T1000 (cell line): ENCODE measurements at places on chromosomes 2 and 18.

- no peak for DNase-seq
These were observed 26.1 kb downstream of the IGFBP2 start for GRCh38 chr2:216659276-216659675.

DNA sequence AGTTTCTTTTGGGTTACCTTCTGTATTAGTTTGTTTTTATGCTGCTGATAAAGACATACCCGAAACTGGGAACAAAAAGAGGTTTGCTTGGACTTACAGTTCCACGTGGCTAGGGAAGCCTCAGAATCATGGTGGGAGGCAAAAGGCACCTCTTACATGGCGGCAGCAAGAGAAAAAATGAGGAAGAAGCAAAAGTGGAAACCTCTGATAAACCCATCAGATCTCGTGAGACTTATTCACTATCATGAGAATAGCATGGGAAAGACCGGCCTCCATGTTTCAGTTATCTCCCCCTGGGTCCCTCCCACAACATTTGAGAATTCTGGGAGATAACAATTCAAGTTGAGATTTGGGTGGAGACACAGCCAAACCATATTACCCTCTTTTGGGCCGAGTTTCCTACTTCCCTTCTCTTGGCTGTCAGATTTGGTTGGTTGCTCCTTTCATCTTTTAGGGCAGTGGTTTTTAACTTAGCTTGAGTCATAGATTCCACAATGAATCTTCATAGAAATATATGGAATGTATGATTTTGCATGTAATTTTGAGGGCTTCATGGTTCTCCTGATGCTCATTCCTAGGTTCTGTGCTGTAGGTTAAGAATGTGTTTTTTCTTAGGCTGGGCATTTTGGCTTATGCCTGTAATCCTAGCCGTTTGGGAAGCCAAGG, 44.2 kb downstream of the CEP192 start:
- no peak for DNase-seq

GRCh38 chr2:217269701-217270484, 410.0 kb upstream of the TNP1 start:
- no peak for DNase-seq

DNA sequence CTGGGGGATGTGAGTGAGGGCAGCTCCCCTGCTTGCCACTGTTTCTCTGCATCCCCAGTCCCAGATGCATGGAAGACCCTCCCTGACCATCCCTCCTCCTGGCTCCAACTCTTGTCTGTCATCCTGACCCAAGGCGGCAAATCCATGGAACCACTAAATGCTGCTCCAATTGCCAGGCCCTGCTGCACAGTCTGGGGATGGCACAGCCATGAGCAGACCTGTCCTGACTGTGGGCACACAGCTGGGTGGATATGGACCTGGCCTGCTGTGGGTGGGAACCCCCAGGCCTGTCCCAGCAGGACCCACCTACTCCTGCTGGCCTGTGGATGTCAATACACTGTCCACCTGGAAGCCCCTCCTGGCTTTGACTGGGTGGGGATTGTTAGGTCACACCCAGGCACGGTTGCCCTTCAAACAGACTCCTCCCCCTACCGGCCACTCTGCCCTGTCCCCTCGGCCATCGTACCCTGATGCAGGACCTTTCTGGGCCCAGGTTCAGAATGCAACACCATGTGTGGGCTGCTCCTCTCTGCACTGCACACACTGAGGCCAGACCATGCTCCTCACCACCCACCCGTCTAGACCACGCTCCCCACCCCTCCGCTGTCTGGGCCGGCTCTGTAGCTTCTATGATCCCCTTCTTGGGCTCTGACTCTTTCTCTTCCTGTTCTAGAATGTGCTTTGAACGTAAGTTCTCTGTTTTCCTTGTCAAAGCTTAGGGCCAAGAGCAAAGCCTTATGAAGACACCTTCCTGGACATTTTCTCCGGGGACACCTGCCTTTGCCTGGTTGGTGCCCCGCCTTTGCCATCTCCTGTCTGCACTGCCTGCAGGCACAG, 57.9 kb downstream of the INPP5D start:
- no peak for DNase-seq

GRCh38 chr2:212223696-212224095, 314.9 kb downstream of the ERBB4 start:
- DNase-seq, result no peak

DNA sequence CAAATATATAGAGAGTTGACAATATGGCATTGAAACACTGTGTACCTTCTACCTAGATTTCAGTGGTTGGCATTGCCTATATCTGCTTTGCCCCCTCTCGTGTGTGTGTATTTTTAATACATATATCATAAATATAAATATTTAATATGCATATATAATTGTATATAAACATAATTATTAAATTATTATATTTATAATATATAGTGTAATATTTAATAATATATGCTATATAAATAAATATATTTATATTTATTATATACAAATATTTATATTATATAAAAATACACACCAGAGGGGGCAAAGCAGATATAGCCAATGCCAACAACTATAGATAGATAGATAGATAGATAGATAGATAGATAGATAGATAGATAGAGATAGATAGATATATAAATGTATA, 124.1 kb downstream of the KIAA1328 start:
- DNase-seq, result no peak

DNA sequence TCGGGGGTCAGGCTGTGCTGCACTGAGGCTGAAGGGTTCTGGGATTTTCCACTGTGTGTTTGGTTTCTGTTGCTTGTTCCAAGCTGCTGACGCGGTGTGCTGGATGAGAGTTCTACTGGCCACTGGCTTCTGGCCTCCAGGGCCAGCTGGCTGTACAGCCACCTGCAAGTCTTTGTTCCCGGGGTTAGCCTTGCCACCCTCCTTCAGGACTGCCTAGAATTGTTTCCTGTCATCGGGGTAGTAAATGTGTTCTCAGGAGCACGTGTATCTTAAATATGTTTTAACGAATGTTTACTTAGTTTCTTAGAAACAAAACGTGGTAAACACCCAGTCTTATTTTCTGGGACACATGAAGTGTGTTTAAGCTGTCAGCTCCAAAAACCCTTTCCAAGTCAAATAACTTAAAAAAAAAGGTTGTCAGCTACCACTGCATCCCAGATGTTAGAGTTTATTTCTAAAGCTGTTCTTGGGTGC, 231.2 kb downstream of the AGAP1 start:
- DNase-seq, result no peak

- no peak for DNase-seq
These were observed 19.4 kb downstream of the COL4A3 start for GRCh38 chr2:227183657-227184367.

GRCh38 chr2:54724560-54725342, 1.3 kb downstream of the EML6 start:
- DNase-seq, result peak; percentile 21

DNA sequence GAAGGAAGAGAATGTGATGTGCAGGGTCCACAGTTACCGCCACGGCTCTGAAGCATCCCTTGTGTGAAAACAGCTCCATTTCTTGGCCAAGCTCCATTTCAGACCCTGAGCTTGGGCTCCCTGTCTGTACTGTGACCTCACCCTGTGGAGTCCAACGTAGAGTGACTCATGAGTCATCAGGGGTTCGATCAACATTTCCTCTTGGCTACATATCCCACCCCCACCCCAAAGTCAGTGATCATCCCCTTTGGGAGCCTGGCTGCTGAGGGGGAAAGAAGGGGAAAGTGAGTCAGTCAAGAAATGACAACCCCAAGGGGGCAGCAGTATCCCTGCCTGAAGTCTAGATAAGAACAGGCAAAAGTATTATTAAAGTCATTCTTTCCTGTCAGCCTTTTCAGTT, 62.2 kb downstream of the PAPOLG start:
- DNase-seq, result no peak

DNA sequence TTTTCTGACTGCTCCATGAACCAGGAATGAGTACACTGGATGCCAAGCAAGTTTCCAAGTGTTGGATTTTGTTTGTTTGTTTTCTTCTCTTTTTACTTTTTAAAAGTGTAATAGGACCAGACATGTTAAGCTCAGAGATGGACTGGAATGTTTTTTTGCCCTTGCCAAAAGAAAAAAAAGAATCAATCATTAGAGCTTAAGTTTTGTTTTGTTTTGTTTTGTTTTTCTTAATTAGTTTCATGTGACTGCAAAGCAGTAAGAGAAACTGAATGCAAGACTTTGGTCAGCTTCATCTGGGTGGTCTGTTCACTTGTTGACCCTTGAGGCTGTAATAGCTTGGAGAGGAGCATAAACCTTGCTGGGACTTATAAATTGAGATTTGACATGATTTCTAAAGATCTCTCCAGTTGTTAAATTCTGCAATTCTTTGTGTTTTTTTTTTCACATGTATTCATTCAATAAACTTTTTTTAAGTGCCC, 42.4 kb upstream of the SLC1A4 start:
- DNase-seq, result no peak

GRCh38 chr18:23220355-23220754, 85.1 kb downstream of the CABLES1 start:
- no peak for DNase-seq

GRCh38 chr2:164725542-164725941, 104.3 kb upstream of the GRB14 start:
- DNase-seq, result no peak

- DNase-seq, result no peak
These were observed 11.4 kb upstream of the NMUR1 start for GRCh38 chr2:231541645-231542044.

DNA sequence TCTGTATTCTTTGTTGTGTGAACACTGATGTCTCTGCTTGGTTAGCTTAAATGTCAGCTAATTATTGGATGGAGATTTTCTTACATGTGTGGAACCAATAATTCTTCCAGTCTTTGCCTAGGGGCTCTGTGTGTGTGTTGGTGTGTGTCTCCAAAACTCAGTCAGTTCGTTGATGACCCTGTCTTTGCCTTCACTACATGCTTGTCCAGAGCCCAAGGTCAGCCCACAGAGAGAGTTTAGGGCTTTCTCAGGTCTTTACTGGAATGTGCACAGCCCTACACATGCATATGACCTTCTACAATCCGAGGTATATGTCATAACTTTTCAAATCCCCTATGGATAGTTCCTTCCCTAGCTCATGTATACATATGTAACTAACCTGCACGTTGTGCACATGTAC, 74.1 kb upstream of the LDAH start:
- DNase-seq, result no peak

DNA sequence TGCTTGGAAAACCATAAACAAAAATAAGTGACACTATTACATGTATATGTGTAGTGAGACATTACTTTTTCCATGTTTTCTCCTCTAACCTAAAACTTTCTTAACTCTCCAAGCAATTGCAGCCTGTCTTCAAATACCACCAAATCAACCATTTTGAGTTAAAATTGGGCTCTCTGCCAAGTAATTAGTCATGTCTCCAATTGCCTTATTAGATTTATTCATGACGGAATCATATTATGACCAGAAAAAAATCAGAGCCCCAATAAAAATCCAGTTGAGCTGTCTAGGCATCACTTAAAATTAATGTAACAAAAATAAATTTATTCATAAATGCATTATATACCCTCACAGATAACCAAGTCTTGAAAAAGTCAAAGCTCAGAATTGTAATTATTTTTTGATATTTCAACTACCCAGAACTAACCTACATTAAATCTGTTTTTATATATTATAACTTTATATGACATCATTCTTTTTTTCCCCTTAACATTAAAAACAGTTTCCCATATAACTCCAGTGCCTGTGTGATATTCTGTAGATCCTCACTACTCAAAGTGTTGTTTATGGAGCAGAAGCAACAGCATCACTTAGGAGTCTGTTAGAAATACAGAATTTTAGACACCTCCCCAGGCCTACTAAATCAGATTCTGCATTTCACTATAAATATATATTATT, 157.0 kb downstream of the ERBB4 start:
- DNase-seq, result no peak

GRCh38 chr2:236449167-236449761, 120.4 kb upstream of the ACKR3 start:
- DNase-seq, result no peak

DNA sequence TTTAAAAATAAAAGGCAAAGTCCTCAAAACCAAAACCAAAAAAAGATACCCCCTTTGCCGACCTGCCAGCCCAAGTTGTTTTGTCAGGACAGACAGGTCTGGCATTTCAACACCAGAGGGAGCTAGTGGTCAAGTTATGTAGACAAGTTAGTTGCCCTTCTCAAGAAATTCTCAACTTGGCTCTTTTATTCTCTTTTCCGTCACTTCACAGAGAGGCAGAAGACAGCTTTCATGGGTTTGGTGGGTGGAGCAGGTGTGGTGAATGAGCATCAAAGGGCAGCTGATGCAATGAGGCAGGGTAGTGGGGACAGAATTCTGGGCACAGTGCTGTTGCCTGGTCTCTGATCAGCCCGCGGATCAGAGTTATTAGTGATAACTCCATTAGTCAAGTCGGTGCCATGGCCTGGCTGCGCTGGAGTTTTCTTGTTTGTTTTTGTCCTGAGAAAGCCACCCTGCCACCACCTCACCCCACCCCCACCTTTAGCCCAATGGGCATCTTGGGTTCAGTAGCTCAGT, 303.7 kb upstream of the EPAS1 start:
- DNase-seq, result peak; percentile 43

- no peak for DNase-seq
These were observed 440.1 kb upstream of the LINC00305 start for GRCh38 chr18:64589000-64589399.

DNA sequence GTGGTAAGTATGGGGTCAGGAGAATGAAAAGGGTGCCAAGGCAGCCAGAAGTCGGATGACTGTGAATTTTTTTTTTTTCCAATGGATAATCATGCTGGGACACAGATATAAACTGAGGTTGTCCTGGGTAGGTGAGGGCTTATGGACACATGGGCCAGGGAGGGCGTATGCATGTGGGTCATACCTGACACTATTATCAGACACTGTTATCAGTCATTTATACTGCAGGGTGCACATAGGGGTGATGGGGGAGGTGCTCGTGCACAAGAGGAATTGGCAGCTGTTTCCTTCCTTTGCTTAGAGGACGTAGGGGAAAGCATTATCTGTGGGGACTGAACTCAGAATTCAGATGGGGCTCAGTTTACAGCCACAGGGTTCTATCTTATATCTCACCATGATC, 10.1 kb downstream of the CTIF start:
- DNase-seq, result no peak

- DNase-seq, result no peak
These were observed 39.5 kb upstream of the GMCL1 start for GRCh38 chr2:69789772-69790600.

DNA sequence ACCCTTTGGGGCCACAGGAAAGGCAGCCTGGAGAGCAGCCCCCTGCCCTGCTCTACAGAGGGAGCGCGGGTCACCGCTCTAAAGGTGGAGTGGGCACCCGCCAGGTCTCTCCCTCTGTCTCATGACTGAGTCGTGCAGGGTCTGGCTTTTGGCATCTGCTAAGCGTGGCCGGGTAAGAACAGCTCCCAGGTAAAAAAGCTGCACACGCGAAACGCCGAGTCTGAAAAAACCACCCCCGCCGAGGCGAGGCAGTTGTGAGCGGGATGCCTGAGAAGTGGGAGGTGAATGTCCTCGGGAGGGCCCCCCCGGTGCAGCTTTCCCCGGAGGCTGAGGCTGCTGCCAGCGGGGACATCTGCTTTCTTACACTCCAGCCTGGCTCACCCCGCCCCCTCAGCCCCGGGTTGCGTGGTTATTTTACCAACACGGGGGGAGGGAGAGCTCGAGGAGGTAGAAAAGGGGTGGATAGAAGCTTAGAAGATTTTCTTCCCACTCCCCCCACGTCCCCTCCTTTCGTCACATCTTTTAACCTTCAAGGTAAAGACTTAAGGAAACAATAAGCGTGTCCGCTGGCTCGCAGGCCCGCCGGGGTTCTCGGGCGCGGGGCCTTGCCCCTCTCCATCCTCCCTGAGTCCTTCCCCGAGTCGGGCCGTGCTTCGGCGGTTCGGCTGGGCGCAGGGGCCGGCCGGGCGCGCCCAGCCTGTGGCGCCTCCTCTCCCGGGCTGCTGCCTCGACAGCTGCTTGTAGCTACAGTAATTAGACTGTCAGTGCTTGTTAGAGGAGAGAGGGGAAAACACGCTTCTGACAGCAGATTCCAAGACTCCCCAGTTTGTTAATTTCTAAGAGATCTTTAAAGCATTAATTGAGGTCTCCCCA, 70.6 kb upstream of the PSMD14 start:
- peak; percentile 12 for DNase-seq
